ENCODE measurements at places on chromosomes 5 and 9.

DNA sequence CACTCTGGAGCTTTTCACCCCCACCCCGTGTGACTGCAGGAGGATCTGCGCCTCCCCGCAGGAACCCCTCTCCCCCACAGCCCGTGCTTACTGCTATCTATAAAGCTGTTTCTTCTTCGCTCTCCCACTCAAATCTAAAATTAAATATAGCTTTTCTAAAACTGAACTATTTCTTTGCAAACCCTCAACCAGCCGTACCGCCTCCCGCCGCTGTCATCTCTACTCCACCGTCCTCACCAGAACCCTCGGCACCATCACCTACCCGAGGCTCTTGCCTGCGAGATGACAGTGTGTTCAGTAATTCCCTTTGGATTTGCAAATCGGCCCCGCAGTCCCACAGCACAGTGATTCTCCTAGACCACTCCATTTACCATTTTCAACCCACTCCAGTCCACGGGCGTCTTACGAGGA lies 13.6 kb downstream of the LPCAT1 start:
- DNase-seq, result no peak

DNA sequence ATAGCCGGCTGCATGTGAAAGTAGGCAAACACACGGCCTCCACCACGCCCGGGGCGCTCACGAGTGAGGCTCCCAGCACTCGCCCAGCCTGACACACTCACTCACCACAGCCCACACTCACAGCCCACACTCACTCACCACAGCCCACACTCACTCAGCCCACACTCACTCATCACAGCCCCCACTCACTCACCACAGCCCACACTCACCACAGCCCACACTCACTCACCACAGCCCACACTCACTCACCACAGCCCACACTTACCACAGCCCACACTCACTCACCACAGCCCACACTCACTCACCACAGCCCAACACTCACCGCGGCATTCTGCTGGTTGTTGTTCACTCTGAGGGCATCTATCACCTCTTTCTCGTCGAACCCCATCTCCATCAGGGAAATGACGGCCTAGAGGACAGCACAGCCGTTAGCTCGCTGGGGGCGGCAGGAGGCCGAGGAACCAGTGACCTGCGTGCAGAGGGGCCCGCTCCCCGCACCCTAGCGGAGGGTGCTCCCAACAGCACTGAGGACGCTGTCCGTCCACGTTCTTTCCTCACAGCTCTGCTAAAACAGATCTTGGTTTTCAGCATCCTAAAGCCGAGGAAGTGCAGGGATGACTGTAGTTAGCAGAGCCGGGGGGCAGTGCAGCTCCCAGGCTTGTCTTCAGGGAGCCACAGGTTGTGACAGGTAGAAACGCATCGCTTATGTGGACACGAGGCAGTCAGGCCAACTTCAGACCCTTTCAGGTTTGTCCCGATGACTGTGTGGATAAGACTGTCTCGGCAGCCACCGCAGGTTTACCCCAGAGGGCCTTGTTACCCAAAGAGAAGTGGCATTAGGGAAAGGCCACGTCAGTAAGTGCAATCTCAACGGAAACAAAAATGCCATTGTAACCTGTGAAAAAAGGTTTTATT lies 21.6 kb downstream of the UBAC1 start:
- DNase-seq, result peak; percentile 76

DNA sequence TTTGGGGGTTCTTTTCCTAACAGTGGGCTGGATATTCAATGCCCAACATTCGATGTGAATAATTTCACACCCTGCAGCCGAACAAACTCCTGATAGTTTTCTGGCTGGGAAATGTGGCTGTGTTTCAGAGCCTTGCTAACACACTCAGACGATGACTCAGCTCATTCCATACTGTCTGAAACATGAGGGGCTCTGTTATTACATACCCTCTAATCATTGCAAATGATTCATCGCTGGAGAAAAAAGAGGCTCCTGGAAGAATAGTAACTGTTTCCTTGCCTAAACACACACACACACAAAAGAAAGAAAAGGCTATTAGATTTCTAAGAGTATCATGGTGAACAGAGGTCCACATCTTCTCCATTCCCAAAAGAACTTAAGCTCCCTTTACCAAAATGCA lies 75.8 kb downstream of the OXCT1 start:
- DNase-seq, result no peak

DNA sequence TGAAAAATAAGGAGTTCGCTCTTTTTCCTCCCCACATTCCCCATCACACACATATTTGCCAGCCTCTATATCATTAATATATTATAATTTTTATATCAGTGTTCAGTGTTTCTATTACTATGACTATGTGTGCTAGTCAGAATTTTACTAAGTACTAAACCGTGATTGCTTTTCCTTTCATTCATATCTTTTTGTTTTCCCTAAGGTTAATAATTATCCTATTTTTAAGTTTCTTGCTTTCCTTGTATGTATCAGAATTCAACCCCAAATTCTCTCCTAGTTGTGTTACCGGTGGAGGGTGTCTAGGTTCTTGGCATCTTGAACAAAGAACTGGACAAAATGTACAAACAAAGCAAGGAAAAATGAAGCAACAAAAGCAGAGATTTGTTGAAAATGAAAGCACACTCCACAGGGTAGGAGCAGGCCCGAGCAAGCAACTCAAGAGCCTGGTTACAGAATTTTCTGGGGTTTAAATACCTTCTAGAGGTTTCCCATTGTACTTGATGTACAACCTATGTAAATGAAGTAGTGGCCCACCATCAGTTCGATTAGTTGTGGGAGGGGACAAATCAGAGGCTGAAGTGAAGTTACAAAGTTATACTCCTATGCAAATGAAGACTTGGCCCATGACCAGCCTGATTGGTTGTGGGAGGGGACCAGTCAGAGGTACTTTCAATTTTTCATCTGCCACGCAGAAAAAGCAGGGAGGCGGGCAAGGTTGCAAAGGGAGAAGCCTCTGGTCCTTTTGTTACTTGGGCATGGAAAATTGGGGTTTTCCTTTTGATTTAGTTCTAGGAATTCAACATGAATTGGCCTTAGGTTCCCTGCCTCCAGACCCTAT lies 43.8 kb downstream of the KIAA1191 start:
- DNase-seq, result no peak

- no peak for DNase-seq
Observed at GRCh38 chr9:80382211-80382891, 810.6 kb downstream of the TLE4 start.

Measured in immature natural killer cell (primary cell).